ENCODE measurements at places on chromosomes 11 and 22.

DNA sequence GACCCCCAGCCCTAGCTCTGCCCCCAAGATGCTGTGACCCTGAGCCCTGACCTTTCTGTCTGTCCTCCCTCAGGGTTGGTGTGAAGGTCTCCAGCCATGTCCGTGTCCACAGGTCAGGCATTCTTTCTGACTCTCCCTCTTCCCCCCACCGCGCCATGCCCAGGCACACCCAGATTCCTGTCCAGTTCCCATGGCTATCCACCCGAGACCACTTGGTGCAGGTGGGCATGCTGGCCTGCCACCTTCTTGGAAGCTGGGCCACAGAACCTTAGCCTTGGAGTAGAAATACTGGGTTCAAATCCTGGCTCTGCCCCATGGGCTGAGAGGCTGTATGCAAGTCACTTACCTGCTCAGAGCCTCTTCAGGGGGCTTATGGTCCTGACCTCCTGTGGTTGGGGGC is 2.3 kb upstream of the PLCB3 start:
- no peak for DNase-seq

DNA sequence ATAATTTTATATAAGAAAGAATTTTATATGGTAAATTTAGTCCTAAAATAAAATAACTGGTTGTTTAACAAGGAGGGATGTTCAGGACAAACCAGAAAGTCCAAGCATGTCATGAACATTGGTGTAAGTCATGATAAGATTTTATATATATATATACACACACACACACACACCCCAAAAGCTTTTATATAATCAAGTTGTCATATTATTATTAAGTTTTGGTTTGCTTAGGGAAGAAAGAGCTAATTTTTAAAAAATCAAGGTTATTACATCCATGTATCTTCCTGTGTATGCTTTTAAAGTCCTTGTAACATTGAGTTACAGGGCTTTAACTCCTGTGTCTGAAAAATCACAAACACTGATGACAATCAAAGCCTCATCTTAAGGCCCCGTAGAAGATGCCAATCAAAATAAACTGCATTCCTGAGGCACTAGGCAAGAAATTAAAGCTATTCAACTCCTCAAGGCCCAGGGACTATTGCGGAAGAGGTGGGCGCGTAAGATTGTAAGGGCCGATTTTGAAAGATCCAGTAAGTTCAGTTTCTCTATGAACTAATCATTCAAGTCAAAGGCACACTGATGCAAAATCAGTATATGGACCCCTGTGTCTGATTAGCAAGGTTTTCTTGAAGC is 16.8 kb downstream of the APOL6 start:
- DNase-seq: no peak

- no peak for DNase-seq
Observed at GRCh38 chr11:58061813-58062212, 31.1 kb downstream of the OR6Q1 start.

- no peak for DNase-seq
Observed at GRCh38 chr22:48639896-48640748, 1187.6 kb downstream of the BRD1 start.

GRCh38 chr11:133508468-133508867 is 23.8 kb downstream of the OPCML start:
- DNase-seq: no peak

DNA sequence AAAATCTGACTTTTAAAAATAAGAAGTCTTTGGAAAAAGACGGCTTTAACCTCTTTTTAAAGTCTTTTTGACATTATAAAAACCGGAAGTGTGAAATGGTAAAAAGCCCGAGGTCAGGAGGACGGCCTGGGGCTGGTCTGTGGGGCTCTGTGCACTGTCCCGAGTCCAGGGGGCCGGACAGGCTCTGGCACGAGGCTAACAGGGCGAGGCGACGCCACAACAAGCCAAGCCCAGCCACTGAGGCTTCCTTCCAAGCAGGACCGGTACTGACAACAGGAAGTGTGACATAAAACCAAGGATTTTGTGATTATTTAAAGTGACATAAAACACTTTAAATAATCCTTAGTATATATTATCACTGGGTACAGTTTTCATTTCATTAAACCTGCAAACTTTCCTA is 39.2 kb downstream of the BRD1 start:
- peak; percentile 28 for DNase-seq

GRCh38 chr11:132886335-132886734 is 646.0 kb downstream of the OPCML start:
- DNase-seq: no peak

- DNase-seq: no peak
Observed at GRCh38 chr22:38072322-38073149, 11.4 kb downstream of the SLC16A8 start.

GRCh38 chr11:111836162-111836561 is 35.2 kb downstream of the ALG9 start:
- no peak for DNase-seq

- DNase-seq: no peak
Observed at GRCh38 chr22:28795932-28796856, 4.2 kb downstream of the XBP1 start.

DNA sequence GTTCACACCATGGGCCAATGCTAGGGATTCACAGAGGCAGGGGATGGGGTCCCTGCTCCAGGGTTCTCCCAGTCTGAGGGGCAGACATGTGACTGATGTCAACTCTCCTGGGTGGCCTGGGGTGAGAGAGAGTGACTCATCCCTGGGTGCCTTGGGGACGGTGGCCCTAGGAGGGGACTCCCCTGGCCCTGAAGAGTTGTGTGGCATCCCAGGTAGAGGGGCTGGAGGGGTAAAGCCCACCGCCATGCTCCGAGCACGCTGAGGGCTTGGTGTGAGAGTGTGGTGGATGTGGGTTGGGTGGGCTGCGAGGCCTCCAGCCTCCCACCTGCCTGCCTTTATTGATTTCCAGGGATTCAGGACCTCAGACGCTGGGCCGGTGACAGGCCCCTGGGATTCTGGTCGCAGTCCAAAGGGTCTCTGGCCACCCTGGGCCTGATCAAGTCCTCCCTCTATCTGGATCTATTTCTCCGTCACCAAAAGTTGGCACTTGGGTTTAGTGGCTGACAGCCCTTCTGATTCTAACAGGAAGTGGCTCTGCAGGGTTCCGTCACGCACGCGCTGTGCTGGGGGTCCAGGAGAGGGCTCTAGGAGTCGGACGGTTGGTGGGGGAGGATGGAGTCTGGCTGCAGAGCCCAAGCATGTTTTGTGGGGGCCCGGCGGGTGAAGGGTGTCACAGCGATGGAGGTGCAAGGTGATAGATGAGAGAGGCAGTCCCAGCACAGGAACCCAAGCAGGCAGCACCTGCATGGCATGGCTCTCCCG is 27.3 kb upstream of the WNT7B start:
- DNase-seq: no peak

DNA sequence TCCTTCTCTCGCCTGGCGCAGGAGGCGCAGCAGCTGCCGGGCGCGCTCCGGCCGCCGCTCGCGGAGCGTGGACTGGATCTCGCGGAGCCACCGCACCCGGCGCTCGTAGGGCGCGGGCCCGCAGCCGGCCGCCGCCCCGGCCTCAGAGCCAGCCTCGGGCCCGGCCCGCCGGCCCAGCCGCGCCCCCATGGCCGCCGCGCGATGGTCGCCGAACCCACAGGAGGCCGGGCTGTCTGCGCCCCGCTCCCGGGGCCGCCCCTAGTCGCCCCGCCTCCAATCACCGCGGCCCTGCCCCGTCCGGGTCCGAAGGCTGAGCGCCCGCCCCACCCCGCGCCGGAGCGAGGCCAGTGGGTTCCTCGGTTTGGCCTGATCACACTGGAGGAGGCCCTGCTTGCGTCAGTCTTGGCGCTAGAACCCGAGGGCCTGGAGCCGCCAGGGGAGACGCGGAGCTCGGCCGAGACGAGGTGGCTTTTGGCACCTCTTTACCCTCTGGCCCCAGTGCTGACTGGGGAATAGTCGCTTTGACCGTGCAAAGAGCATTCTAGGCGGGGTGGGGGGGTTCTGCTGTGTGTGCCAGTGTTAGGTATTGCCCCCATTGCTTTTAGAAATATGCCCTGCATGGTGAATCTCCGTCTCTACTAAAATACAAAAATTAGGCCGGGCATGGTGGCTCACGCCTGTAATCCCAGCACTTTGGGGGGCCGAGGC is at the start of gene LRRC75B:
Gene LRRC75B (minus strand): TSS at position 223 of the 708 bp plus-strand sequence. CDS start 34 bp downstream, at position 189.
- DNase-seq: peak; percentile 22

- DNase-seq: no peak
Observed at GRCh38 chr11:62193952-62194351, 3.9 kb downstream of the SCGB1D1 start.

- no peak for DNase-seq
Observed at GRCh38 chr11:7844986-7845385, 48.2 kb upstream of the OR5P2 start.

DNA sequence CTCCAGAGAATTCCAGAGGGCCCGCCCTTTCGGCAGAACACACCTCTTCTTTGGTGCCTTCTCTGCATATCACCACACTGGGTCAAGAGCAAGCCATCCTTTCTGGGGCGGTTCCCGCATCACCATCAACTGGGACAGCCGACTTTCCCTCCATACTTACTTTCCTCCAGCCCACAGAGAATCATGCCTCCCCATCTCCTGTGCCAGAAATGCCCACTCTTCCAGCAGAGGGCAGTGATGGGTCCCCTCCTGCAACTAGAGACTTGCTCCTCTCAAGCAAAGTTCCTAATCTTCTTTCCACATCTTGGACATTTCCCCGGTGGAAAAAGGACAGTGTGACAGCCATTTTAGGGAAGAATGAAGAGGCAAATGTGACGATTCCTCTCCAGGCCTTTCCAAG is 157.7 kb downstream of the C11orf91 start:
- DNase-seq: peak; percentile 33

- no peak for DNase-seq
Observed at GRCh38 chr22:23383491-23384361, 196.4 kb downstream of the IGLL1 start.

- DNase-seq: no peak
Observed at GRCh38 chr22:38325587-38325986, 8.4 kb upstream of the CSNK1E start.

DNA sequence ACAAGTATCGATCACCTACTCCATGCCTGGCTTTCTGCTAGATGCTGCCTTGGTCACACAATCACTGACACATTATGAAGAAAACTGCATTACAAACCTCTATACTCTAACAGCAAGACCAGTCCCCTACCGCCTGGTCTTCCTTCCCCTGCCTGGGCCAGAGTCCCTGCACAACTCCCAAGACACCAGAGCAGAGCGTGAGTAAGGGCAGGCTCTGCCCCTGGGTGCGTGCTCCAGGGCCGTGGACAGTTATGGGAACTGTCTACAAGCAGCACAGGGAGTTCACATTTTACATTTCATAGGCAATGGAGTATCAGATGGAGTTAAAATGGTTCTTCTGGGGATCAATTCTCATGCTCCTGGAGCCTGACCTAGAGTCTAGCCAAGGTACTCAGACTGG is 6.5 kb downstream of the FZD4 start:
- DNase-seq: no peak

DNA sequence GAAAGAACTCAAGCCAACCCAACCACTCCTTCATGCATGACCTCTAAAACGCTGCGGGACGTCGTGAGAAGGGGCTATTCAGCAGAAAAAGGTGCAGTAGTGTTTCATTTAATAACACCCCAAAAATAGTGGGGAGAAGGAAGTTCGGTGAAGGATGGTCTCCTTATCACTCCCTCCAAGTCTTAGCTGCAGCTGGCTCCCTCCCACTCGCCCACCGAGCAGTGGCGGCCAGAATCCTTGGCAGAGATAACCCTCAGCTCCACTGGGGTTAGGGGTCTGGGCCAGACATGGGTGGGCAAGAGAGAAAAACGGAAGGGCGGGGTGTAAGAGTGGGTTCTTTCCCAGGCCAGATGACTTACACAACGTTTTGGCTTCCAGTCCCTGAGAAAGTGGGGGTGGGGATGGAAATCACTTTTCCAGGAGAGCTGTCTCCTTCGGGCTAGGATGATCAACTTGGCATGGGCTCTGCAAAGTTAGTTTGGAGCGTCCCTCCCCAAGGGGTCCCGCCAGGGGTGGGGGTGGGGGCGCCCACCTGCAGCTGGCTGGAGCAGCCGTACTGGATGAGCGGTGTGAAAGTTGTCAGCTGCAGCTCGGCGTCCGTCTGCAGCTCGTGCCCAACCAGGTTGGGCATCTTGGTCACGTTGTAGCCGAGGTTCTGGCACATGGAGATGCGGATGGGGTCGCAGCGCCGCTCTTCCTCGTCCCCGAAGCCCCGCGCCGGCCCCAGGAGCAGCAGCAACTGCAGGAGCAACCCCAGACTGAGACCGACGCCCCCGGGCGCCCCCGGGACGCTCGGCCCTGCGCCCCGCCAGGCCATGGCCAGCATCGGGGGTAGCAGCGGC is 705 bp downstream of the FZD4 start:
- no peak for DNase-seq

GRCh38 chr11:43498561-43498960 is 139.8 kb downstream of the TTC17 start:
- no peak for DNase-seq

DNA sequence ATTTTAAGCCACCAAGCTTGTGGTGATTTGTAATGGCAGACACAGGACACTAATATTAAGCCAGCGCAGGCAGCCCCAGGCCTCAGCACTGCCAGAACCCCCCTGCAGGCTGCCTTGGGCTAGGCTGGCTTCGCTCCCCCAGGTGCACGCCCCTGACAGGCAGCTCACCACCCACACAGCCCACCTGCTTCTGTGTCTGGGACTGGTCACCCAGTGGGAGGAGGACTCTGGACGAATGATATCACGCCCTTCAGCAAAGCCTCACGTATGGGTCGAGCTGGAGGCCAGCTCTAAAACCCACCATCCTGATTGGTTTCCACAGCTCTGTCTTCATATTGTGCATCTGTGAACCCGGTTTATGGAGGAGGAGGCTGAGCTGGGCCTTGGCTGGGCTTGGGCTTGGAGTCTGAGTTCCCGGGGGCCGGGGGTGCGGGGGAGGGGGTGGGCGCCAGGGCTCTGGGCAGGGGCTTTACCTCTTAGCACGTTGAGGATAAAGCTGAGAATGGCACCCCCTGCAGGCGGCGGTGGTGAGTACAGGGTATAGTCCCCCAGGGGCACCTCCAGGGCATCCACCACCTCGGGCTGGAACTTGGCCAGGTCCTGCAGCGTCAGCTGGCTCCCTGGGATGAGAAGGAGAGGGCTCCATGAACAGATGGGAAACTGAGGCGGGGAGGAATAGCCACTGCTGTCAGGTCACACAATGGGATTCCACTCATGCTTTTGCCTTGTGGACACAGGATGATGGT is 13.8 kb downstream of the GGT5 start:
- peak; percentile 78 for DNase-seq

DNA sequence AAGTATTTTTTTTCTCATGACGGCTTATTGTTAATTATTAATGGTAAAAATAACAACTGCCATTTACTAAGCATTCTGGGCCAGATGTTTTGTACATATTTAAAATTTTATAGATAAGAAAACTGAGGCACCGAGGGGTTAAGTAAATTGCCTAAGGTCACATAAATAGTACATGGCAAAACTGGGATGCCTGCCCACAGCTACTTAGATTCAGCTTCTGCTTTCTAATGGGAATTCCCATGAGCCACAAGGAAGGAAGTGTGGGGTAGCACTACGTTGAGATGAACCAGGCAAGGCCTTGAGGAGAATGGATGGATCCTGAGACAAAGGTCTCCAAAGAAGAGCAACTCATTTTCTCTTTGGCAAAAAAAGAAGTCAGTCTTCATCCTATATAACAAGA is 11.9 kb upstream of the PHF21A start:
- DNase-seq: no peak

- DNase-seq: no peak
Observed at GRCh38 chr11:12800032-12800671, 125.9 kb downstream of the TEAD1 start.

Data from CD4-positive, alpha-beta T cell treated with Interleukin-17A for 4 hours (primary cell).